ENCODE measurements at places on chromosomes 2 and 18. TPM values are rescaled to one million over a fixed set of nuclear protein-coding genes. Genes with fewer than 3 reads are reported as not detected.

The KIAA2012 gene
- total RNA-seq = not detected

The FBXO36 gene
- 0.52 TPM for total RNA-seq

DNA sequence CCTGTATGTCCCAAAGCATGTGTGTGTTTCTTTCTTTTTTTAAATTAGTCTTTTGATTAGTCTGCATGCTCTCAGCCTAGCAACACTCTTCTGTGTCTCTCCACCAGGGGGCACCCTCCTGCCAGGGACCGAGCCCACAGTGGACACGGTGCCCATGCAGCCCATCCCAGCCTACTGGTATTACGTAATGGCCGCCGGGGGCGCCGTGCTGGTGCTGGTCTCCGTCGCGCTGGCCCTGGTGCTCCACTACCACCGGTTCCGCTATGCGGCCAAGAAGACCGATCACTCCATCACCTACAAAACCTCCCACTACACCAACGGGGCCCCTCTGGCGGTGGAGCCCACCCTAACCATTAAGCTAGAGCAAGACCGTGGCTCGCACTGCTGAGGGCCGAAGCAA lies 93.8 kb downstream of the NRP2 start:
- DNase-seq = peak; percentile 30

DNA sequence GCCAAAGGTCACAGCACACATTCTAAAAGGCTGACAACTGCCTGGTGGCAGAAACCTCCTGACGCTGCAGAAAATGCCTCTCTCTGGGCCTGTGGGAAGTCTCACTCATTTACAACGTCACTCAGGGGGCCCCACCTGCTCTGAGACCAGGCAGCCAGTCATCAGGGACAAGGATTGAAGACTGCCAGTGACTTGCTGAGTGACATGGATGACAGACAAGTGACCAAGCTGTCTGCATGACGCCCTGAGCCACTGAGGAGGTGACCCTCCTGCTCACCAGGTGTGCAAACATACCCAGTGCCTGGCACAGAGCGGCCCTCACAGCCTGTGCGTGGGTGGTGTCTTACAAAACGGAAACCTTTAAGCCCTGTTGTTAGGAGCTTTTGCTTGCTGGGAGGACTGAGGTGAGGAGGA lies 392.4 kb downstream of the TNS1 start:
- DNase-seq = peak; percentile 47

- DNase-seq = no peak
Observed at GRCh38 chr2:205700331-205701132, 18.2 kb downstream of the NRP2 start.

DNA sequence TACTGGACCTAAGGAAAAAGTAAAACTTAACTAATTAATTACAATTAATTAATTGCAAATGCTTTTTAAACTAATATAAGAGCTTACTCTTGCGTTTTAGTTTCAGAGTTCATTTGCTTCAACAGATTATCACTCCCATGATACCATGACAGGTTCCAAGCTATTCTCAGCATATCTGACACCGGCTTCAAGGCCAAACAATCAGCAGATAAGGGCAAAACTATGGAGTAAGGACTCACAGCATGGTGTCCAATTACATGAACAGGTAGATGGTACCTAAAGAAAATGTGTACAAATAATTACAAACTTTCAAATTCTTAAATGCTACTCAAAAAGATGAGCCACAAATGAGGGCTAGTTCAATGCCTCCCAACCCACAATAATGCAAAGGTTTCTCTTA lies 77.2 kb downstream of the RTTN start:
- no peak for DNase-seq

DNA sequence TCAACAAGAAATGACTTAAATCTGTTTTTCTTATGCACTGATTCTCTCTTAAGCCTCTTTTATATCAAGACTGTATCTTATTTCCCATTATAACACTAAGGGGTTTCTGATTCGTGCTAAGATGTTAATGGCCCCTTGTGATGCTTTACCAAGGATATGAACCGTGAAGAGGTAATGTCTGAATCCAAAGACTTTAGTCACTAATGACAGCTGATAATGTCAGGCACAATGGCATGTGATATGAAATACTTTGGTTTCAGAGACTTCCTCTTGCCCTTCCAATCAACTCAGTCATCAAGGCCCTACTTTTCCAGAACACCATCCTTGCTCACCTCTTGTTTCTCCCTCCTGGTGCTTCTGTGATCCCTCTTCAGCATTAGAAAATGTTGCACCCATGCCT lies 262.8 kb downstream of the KCNE4 start:
- no peak for DNase-seq

- no peak for DNase-seq
Observed at GRCh38 chr2:104402825-104403224, 451.1 kb upstream of the POU3F3 start.

DNA sequence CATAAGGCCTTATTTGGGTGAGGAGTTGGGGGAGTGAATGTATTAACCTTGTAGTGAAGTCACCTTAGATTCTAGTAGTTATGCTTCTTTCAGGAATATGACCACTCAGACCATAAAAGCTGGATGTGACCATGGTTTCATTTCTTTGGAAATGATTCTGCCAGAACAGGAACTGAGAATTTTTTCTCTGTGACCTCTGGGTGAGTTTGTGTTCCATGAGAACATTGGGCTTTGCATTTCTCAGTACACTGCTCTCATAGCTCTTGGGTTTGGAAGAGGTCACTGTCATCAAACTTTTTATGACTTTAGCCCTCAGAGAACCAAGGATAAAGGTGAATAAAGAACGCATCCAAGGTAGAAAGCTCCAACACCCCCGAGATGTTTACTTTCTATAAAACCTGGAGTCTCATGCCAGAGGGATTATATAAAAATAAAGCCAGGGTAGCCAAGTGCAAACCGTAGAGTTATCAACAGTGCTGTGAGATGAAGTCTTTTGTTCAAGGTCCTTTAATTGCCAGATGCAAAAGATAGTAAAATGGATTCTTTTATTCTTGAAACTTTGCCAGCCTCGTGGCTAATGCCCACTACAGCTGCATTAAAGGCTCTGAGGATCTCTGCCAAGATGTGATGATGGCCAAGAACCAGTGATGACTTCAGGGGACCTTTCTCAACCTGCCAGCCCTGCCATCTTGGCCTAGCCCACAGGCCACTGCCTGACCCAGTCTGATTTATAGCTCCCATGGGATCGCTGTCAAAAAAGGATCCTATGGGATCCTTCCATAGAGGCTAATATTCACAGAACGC lies 27.8 kb upstream of the MAT2A start:
- no peak for DNase-seq

All from CD4-positive, alpha-beta T cell (primary cell).